ENCODE measurements at places on chromosomes 1 and 21.

DNA sequence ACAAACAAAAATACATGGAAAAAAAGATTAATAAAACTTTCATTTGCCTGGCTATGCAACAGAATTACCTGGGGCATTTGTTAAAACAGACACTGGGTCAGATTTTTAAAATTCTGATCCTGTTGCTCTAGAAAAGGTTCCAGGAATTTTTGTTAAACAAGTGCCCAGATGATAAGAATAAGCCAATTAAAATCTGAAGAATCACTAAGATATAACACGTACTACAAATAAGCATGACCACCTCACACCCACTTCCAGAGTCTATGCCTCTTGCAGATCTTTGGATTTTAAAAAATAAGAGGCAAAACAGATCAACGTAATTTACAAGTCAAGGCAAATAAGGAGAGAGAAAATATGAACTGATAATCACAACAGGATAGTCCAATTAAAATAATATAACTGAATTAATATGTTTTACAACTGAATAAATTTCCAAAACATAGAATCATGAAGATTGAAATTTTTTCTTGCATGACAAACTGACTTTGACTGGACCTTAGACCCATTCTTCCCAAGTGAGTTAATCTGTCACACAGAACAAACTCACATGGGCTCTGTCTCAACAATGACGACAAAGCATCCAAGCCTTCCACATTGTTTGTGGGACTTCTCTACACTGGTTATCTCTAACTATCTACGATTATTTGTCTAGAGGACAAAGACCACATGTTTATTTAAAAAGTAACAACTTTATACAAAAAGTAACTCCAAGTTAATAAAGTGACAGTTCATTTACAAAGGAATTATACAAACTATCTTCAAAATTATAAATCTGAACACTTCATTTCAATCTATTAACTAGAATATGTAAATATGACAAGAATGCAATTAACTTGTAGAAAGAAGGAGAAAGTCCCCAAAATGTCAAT, 56.9 kb downstream of the COP1 start:
- DNase-seq: no peak

DNA sequence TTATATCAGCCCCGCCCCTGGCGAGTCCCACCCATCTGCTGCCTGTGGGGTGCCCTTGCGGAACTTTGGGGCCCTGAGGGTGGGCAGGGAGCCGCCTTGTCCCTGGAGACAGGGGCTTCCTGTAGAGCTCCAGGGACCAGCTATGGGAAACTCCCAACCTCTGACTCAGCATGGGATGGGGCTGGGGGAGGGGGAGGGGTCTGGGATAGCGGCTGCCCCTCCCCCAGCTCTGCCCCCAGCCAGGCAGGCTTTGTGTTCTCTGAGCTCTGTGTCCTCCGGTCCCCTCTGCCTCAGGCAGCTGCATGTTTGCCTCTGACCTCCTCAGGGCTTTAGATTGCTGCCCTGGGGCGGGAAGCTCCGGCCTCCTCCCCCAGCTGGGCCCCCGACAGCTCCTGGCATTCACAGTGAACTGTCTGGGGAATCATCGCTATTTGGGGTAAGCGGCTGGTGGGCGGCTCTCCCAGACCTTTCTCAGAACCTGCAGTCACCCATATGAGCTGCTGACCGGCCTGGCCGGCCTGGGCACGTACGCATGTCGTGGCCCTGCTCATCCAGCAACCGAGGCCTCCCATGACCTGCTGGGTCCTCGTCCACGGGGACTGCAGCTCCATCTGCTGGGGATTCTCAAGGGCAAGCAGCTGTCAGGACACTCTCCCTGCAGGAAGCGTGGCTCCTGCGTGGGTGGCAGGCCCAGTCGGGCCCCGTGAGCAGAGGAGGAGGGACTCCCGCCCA, 17.1 kb downstream of the ARHGEF16 start:
- peak; percentile 85 for DNase-seq

DNA sequence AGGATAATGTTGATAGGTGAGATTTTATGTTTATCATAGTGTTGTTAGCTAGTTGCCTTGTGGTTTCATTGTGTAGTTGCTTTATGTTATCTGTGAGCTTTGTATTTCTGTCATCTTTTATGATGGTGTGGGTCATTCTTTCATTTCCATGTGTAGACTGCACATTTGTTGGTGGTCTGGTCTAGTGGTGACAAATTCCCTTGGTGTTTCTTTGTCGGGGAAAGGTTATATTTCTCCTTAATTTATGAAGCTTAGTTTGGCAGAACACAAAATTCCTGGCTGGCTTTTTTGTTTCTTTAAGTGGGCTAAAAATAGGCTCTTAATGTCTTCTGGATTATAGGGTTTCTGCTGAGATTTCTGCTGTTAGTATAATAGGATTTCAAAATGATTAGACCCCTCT, 347.2 kb upstream of the ADAMTS5 start:
- no peak for DNase-seq

GRCh38 chr1:40039245-40039756, 1.2 kb upstream of the CAP1 start:
- no peak for DNase-seq

DNA sequence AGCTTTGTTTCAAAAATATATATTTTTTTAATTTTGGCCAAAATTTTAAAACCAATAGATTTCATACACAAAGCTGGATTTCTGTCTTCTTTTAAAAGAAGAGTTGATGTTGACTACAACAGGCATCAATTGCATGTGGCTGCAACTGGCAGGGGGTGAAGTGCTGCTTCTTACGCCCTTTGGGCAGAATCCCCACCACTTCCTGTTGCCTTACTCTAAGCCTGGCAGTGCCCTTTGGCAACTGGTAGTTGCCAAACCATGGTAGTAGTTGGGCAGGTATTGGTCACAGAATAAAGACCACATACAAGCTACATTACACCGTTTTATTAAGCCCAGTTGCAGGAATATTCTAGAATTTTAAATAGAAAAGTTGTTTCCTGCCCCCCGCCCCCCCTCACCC, 17.0 kb downstream of the LAMC2 start:
- DNase-seq: no peak

DNA sequence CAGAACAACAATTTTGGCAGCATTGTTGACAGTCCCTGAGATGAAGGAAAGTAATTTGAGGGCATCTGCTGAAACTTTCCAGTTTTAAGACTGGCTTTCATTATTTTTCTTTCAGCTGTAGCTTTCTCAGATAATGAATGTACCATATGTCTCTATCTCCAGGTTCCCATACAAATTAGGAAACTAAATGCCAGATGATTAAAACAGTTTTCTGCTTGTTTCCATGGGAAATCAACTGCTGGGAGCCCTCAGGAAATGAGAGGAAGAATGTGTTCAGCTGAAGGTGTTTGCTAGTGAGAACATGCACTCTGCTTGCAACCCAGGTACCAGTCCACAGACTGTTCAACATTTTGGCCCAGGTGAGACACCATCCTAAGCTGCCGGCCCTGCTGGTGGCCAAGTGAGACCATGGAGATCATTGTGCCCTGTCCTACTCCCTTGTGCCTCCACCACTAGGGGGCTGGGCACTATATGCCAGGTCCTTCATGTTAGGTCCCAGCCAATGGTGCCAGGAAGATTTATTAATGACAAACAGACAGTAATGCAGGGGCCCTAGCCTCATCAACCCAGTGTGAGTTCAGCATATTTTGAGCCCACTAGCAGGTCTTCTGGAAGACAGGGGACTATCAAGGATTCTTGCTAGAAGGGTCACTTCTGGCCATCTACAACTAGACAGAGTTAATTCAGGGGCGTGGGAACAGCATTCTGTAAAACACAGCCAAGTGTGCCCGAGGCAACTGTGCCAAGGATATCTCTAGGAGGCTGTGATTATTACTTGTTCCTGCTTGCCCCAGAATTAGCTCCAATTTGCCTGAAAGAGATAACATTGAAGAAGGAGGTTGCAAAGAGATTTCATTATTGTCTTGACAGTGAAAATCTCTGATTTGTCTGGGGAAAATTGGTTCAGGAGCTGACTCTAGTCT, 17.0 kb upstream of the LRRC8C start:
- DNase-seq: no peak

GRCh38 chr1:117895482-117896114, 33.8 kb downstream of the GDAP2 start:
- peak; percentile 16 for DNase-seq

- peak; percentile 60 for DNase-seq
Measured at GRCh38 chr1:3858231-3858981, 1.1 kb downstream of the DFFB start.

GRCh38 chr1:49356594-49356993, 579.9 kb upstream of the BEND5 start:
- no peak for DNase-seq

GRCh38 chr1:172351346-172351745, 69.1 kb upstream of the C1orf105 start:
- no peak for DNase-seq

DNA sequence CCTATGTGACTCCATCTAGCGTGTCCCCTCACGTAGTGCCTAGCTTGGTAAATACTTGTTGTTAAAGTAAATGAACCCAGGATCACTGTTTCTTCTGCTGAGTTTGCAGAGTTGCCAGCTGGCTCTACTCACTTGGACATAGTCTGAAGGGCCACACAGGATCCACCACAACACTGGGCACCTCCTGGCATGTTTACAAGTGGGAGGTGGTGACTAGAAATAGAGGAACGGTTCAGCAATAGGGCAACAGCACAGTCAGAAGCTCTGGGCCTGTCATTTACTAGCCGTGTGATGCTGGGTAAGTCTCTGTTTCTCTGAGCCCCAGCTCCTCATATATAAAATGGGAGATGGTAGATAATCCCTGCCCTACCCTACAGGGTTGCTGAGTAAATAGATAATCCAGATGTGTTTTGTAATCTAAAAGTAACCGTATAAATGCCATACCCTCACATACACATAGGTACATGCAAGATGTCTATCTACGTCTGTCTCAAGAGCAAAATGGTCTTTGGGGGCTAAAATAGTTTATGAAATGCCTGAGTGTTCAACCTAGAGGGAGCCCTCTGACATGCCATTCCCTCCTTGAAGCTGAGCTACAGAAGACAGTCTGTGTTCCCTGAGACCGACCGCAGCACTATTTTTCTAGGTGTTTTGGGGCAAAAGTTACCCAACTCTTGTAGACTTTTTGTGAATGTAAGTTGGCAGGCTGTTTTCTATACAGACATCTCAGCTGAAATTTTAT, 20.5 kb downstream of the RNF220 start:
- no peak for DNase-seq

DNA sequence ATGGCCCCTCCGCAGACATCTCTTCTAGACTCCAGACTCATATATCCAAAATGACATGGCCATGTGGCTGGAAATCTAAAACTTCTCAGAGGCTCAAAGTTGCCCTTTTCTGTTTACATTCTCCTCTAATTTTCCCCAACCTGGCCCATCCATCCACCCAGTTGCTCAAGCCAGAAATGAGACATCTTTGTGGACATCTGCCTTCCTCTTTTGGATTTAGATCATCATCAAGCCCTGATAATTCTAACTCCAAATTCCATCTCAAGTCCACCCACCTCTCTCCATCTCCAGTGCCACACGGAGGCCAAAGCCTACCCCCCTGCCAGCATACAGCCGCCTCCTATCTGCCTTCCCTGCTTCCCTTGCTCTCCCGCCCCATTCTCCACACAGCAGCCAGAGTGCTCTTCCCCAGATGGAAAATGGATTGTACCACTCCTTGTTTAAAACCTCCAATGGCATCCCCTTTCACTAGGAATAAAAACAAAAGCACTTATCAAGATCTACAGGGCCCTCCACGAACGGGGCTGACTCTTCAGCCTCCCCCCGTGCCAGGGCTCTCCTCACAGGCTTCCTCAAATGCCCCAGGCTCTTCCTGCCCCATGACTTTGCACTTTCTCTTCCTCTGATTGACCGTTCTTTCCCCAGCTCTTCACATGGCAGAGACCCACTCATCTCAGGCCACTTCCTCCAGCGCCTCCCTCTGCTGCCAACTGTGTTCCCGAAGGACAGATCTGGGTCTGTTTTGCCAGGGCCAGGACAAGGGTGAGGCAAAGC, 40.1 kb downstream of the SYT6 start:
- no peak for DNase-seq

GRCh38 chr1:89125913-89126580, at the start of gene GBP2:
GBP2 (minus strand) TSS chr1:89126114; CDS start chr1:89121966, 4,148 bp downstream.
- peak; percentile 33 for DNase-seq

DNA sequence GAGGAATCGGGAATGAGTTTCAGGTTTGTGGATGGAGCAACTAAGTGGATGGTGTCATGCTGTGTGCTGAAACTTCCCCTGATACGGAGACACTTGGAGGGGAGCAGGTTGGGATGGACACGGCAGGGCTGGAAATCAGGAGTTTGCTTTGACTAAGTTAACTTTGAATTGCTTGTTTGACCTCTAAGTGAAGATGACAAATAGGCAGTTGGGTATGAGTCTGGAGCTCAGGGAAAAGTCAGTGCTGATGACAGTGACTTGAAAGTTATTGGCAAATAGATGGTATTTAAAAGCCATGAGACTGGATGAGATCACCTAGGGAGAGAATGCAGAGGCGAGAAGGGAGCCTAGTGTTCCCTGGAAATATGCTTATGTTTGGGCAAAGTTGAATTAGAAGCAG, 12.8 kb upstream of the ZSCAN20 start:
- DNase-seq: no peak

DNA sequence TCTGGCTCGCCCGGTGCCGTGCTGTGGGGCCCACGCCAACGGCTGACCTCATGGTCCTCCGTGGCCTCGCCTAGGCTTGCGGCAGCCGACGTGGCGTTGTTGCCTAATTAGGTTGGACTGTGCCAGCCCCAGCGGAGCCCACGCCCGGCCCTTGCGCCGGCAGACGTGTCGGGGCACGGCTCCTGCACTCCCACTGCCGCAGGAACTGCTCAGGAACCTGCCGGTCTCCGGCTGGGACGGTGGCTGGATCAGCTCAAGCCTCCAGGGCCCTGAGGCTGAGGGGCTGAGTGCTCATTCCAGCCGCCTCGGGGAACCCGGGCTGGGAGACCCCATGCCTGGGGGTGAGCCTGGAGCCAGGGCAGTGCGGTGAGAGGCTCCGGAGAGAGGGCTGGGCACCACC, 16.1 kb upstream of the PEX10 start:
- no peak for DNase-seq

DNA sequence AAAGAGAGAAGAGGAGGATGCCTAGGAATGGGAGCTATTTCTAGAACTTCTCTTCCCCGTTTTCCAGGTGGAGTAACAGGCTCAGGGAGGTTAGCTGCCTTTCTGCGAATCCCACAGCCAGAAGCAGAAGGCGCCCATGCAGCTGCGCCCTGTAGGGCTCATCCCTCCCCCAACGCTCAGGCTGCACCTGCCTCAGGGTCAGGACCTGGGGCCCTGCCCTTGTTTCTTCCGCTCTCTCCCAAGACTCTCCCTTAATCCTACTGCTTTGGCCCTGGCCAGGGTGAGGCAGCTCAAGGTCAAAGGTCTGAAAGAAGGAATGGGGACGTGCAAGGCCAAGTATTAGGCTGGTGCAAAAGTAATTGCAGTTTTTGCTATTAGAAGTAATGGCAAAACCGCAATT, 30.5 kb upstream of the PADI2 start:
- DNase-seq: no peak

- no peak for DNase-seq
Measured at GRCh38 chr1:169724168-169724567, 9.7 kb downstream of the SELE start.

DNA sequence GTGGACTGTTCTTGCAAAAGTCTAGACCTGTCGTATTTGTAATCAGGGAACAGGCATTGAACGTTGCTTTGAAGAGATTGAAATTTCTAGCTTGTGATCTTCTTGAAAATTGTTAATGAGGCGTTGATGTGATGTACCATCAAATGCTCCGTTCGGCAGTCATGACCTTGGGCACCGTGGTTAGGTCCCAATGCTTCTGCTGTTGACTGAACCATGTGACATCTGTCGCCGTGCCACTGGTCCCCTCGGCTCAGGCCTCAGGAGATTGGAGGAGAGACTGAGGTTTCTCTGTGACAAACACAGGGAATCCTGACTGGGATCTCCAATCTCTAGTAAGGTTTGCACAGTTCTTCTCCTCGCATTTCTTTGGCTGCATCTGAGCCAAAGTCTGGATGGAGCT, 18.1 kb upstream of the KCNAB2 start:
- no peak for DNase-seq

- no peak for DNase-seq
Measured at GRCh38 chr1:241839369-241839979, 8.5 kb upstream of the EXO1 start.
